ENCODE measurements at places on chromosomes 7 and 10.

DNA sequence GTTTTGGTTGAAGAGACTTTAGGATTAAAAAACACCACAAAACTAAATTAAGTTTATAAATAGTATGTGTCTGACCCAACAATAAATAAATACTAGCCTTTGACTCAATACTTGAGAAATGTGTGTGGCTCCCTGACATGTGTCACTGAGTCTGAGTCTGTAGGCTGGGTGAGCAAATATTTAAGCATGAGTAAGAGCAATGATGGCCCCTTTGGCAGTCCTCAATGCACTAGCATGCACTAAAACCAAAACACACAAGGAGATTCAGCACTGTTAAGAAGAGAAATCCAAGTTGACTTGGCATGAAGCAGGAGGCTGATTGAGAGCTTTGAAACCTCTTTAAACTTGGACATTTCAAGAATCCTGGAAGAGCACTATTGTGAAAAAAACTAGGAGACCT, 37.1 kb downstream of the CCDC71L start:
- DNase-seq = no peak

GRCh38 chr10:85623758-85624157, 742.8 kb downstream of the GRID1 start:
- DNase-seq = no peak

DNA sequence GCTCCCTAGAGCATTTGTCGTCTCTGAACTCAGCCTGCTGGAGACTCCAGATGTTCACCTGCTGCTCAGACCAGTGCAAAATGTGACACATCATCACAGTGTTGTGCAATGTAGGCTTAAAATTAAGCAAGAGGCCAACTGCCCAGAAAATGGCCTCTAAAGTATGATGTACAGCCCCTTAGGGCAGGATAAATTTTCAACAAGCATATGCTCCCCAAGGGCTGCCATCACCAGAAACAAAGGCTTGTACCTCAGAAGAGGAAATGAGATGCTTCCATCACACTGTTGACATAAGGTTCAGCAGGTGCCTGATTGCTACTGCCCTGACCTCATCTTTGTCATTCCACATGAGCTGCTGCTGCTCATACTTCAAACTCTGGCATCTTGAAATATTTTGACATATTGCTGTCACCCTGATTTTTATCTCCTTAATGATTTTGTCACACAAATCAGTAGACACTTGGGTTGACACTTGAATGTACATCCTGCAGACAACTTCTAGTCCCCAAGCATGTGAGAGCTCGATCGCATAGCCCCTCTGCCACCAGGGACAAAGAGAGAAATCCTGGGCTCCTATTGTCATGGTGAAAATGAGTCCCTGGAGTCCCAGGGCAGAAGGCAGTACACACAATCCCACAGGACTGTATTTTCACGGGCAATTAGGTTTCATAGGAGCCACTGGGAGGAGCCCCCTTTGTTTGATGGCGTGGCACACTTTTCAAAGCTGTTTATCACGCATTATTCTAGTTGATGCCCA, 219.7 kb upstream of the STK17A start:
- no peak for DNase-seq

DNA sequence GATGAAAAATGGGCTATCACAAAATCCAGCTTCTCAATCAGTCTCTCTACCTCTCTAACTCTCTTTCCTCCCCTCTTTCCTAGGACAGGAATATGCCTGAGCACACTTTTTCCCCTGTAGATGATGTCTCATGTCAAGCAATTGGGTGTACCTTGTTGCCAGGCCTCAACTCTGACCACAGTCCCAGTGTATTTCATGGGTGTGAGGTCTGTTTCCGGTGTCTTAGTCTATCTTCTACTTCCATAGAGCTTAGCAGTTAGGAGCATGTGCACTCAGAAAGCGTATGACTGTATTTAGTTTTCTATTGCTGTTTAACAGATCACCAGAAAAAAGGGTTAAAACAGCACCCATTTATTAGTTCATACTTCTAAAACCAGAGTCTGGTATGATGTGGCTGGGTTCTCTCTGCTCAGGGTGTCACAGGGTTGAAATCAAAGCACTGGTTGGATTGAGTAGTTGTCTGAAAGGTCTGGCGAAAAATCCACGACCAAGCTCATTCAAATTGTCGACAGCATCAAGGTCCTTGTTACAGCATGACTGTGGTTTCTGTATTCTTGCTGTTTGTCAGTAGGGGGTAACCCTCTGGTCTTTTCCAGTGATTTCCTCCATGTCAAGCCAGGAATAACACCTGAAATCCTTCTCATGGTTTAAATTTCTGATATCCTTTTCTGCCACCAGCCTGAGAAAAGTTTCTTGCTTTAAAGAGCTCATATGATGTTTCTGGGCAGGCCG, 130.0 kb downstream of the THSD7A start:
- no peak for DNase-seq

Measured in stimulated activated CD8-positive, alpha-beta memory T cell treated with anti-CD3 and anti-CD28 coated beads, Interleukin-2, amount 100 ng/mL, for 48 hours (primary cell).